CD4-positive, alpha-beta T cell treated with Interleukin-4 for 1 hour (primary cell): ENCODE measurements at places on chromosomes 6 and 20.

GRCh38 chr6:9455864-9456658 lies 958.8 kb downstream of the TFAP2A start:
- no peak for DNase-seq

DNA sequence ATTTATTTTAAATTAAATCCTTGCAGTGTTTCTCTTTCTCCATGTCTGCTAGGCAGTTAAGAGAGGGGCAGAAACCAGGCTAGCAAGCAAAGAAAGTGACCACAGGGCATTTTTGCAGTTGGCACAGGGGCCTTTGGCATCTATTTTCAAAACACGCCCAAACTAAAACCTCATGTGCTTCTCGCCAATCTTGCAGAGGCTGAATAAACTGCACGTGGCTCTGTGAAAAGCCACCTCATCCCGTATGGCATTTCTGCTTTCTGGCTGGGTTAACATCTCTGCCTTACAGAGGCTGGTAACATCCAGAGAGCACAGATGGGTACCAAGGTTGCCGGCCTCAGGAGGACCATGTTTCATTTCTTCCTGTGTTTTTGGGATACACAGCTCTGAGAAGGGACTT lies 54.6 kb downstream of the GJA10 start:
- DNase-seq = no peak

GRCh38 chr20:43388268-43389002 lies 69.3 kb upstream of the SRSF6 start:
- no peak for DNase-seq

DNA sequence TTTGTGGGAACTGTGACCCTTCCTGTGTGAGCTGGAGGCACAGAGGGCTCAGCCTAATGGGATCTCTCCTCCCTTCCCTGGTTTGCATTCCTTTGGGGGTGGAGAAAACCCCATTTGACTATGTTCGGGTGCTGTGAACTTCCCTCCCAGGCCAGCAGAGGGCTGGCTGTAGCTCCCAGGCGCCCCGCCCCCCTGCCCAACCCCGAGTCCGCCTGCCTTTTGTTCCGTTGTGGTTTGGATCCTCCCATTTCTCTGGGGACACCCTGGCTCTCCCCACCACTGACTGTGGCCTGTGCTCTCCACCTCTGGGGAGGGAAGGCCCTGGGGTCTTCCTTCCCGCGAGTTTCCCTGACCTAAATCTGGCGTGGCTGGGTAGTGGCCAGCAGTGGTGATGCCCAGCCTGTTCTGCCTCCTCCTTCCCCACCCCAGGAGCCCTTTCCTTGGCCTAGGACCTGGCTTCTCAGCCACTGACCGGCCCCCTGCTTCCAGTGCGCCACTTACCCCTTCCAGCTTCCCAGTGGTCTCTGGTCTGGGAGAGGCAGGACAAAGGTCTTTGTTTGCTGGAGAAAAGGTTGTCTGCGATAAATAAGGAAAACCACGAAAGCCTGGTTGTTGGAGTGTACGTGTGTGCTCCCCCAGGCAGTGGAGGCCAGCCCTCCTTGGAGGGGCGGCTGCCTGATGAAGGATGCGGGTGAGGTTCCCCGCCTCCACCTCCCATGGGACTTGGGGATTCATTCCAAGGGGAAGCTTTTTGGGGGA lies 4.9 kb downstream of the VEGFA start:
- peak; percentile 63 for DNase-seq

DNA sequence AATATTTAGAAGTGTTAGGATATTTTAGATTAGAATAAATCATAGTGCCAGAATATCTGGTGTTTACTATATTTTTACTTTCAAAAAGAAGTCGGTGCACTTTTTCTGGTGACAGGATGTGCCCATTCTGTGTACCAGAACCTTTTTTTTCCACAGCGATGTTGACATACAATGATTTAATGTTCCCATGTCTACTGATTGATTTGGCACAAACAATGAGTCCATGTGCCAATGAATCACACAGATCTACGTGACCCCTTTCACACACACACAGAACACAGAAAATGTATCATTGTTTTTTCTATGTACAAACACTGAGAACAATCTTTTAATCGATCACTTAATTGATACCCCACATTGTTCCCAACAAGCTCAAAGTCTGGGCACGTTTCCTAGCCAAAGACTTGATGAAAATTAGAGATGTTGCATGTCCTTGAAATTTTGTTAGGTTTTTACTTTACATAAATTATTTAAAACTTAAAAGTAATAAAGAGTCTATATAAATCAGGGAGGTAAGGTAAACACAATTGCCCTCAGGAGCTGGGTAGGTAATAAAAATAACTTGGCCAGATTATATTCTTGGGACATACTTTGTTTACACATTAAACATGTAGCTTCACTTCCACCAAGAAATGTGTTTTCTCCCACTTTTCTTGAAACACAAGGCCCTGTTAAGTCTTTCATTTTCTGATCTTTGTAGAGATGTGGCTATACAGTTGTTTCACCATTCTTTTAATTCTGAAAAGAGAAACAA lies 36.4 kb upstream of the SOX4 start:
- DNase-seq = no peak

DNA sequence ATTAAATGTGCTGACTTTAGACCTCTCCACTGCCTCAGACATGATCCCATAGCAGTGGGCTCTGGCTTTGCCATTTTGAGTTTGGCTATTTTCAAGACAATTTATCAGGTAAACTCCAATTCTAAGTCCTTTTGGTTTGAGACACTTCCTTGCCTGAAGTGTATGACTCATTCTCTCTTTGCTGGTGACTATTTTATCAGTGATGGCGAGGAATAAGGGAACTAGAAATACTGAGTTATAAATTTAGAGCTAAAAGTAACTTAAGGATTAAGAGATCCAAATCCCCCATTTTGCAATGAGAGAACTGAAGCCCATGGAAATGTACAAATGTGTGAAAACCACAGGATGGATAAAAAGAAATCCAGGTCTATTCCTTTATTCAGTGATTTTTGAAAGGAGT lies 30.9 kb upstream of the CD83 start:
- no peak for DNase-seq

- DNase-seq = no peak
Measured at GRCh38 chr6:145453376-145453775, 281.9 kb downstream of the EPM2A start.

DNA sequence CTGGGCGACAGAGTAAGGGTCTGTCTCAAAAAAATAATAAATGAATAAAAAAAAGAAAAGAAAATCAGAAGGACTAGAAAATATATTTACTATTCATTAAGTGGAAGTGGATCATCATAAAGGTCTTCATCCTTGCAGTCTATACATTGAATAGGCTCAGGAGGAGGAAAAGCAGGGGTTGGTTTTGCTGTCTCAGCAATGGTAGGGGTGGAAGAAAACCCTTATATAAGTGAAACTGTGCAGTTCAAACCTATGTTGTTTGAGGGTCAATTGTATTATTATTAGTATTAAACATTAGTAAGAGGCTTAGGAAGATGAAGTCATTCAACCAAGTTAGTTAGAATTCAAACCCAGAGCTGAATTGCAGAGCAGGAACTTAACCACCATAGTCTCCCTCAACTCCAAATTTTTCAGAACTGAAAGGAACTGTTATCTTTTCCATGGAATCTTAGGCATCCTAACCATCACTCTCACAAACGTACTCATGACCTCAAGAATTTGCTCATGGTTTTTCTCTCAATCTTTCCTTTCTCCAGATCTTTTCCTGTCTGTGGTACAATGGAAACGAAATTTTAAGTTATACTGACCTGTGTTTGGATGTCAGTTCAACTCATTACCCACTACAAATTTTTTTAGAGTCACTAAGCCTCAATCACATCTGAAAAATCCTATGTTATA lies 7.7 kb upstream of the SMIM13 start:
- no peak for DNase-seq

DNA sequence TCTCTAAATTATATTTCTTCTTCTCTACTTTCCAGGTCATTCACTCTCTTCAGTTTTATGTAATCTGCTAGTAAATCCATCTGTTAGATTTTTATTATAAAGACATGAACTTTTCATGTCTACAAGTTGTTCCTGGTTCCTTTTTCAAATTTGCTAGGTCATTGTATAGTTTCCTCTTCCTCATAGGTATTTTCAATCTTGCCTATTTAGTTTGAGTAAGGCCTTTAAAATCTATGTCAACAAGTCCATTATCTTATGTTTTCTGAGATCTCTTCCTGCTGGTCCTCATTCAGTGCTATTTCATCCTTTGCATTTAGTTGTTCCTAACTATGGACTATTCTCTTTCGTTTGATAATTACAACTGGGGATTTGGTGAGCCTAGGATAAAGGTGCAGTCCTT lies 11.0 kb downstream of the RRBP1 start:
- no peak for DNase-seq

GRCh38 chr20:9078826-9079731 lies 10.2 kb downstream of the PLCB4 start:
- DNase-seq = no peak

DNA sequence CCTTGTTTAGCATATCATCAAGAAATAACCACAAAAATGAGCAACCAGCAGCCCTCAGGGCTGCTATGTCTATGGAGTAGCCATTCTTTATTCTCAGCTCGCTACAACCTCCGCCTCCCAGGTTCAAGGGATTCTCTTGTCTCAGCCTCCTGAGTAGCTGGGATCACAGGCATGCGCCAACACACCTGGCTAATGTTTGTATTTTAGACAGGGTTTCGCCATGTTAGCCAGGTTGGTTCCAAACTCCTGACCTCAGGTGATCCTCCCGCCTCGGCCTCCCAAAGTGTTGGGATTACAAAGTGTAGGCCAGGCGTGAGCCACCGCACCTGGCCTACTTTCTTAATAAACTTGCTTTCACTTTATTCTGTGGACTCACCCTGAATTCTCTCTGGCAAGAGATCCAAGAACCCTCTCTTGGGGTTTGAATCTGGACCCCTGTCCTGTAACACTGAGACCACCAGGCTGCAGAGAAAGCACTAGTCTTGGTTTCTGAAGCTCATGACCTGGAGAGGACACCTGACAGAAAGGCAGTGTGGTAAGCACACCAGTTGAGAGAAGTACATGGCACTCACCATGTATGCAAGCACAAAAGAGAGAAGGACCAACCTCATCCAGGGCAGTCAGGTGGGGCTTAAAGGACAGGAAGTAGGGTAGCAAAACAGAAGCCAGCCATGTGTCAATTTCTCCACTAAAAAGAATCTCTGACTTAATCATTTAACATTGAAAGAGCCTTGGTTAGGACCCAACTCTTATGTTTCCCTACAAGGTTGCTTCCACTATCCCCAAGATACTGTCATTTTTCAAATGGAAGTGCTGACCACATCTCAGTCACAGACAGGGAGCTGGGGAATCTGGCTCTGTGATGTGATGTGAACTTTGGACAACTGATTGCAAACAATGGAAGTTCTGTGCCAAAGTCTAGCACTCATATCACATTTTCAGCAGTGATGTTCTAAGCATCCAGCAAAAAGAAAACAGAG lies 97.4 kb upstream of the DST start:
- DNase-seq = no peak

- no peak for DNase-seq
Measured at GRCh38 chr6:146133866-146134265, 105.0 kb downstream of the GRM1 start.

GRCh38 chr6:33676416-33677142 lies 34.9 kb downstream of the UQCC2 start:
- no peak for DNase-seq

DNA sequence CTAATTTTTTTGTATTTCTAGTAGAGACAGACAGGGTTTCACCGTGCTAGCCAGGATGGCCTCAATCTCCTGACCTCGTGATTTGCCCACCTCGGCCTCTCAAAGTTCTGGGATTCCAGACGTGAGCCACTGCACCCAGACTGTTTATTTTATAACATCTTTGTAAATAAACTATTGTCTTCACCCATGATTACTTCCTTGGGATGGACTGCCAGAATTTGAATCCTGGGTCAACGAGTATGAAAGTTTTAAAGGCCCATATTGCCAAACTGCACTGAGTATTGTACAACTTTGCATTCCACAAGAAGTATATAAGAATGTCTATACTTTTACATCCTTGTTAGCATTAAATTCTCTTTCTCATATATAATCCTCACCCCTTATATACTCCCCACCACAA lies 38.6 kb downstream of the ZHX3 start:
- DNase-seq = no peak

GRCh38 chr6:89302195-89302770 lies 12.8 kb downstream of the GABRR2 start:
- DNase-seq = no peak

DNA sequence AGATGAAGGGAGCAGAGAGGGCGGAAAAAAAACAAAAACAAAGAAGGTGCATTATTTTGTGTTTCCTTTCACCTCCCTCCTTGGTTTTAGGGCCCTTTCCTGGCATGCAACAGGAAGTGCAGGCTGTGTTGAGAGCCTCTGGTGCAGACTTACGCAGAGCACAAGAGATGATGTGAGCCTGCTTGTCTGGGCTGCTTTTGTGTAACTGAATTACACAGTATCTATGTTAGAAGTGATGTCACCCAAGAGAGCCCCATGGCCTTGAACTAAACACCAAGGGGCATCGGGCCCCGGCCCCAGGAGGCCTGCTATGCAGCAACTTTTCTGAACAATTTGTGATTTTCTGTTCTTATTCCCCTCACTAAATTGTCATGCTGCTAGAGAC lies 25.5 kb downstream of the GNAS start:
- peak; percentile 26 for DNase-seq

DNA sequence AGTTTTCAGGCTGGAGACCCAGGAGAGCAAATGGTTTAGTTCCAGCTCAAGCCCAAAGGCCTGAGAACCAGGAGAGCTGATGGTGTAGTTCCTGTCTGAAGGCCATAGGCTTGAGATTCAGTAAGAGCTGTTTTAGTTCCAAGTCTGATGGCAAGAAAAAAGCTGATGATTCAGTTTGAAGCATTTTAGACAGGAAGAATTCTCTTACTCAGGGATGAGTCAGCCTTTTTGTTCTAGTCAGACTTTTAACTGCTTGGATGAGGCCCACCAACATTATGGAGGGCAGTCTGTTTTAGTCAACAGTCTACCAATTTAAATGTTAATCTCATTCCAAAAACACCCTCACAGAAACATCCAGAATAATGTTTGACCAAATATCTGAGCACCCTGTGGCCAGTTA lies 2.5 kb downstream of the ZSCAN26 start:
- DNase-seq = no peak

DNA sequence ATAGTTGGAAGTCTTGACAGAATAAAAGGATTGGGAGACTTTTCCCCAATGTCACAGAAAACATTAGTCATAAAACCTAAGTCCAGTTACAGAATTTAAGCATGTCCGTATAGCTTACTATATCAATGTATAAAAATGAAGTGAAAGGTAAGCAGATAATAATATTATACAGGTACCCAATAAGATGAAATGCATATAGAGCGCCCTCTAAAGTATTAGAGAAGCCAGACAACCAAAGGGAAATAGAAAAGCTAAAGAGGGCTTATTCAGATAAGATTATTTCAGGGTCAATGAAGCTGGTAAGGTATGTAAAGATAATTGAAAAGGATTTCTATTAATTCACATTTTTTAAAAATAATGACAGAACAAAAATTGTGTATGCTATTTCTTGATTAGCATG lies 947.7 kb upstream of the MAP3K7 start:
- DNase-seq = no peak

- no peak for DNase-seq
Measured at GRCh38 chr6:88442737-88443136, 276.6 kb upstream of the CNR1 start.
